ENCODE measurements at places on chromosomes 12 and 14. TPM values are rescaled to one million over a fixed set of nuclear protein-coding genes. Genes with fewer than 3 reads are reported as not detected.
A peak's percentile ranks its signal among the peaks of the same experiment; 100 is the strongest.

DNA sequence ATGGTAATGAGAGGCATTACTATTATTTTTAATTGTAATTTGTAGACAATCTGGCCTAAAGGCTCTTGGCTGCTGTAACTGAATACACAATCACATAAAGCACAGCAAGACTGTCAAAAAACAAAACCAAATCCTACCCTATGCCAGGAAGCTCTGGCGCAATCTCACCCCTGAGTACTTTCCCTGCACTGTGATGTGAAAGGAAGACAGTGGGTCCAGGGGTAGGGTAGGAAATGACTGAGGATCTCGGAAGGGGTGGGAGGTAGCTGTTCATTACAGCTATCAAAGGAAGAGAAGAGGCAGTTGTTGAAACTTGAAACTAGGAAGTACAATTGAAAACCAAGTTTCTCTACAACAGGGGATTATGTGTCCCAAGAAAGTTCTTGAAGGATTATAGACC is 202.8 kb downstream of the ANO2 start:
- H3K27ac ChIP-seq = no peak overlapping the region
- no peak for DNase-seq
- no peaks in the 10 kb centered on the region for H3K4me1 ChIP-seq
- H3K4me3 ChIP-seq = no peak overlapping the region

DNA sequence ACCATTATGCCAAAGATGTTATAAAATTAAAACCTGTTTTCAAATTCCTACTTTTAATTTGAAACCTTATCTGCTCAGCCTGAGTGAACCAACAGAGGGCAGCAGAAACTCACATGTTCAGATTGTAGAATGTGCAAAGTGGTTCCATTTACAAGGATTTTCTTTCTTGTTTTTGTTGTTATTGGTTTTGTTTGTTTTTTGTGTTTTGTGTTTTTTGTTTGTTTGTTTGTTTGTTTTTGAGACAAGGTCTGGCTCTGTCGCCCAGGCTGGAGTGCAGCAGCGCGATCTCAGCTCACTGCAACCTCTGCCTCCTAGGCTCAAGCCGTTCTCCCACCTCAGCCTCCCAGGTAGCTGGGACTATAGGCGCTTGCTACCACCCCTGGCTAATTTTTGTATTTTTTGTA is 22.8 kb upstream of the GARIN2 start:
- no peaks in the 10 kb centered on the region for H3K27me3 ChIP-seq
- no peak overlapping the region for H3K27ac ChIP-seq
- H3K4me3 ChIP-seq = no peak overlapping the region
- H3K36me3 ChIP-seq = no peaks in the 10 kb centered on the region
- no peak for DNase-seq

DNA sequence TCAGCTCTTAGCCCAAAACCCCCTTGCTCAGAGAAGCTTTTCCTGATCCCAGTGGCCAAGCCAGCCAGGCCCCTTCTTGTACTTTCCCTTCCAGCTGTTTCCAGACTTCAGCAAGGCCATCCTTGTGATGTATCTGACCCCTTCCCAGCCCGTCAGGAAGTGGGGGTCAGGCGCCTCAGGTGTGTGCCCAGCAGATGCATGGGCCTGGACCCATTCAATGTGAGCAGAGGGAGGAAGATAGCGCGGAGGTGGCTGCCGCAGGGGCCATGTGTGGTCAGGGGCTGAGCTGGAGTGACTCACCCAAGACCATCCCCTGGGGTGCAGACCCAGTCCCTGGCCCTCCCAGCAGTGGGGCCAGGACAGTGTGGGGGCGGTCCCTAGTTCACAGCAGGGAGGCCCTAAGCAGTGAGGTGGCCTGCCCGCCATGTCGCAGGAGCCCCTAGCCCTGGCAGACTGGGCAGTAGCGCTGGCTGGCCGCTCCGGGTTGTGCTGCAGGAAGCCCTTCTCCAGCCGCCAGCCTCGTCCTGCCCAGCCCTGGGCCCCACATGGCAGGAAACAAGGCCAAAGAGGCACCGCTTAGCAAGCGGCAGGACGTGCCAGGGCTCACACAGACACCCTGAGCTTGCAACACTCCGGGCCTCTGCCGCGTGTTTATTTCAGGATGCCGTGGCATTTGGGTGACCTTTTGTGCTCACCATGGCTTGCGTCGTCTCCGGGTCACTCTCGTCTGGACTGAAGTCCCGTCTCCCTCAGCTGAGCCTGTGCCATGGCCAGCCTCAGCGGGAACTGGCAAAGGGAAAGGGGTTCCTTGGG is 12.0 kb downstream of the ADSS1 start:
- H3K4me1 ChIP-seq = no peaks in the 10 kb centered on the region
- H3K27ac ChIP-seq = peak overlapping the region; percentile 51
- H3K36me3 ChIP-seq = no peaks in the 10 kb centered on the region
- H3K27me3 ChIP-seq = no peaks in the 10 kb centered on the region
- peak; percentile 56 for DNase-seq

GRCh38 chr12:132608231-132609171 is 1.9 kb downstream of the LRCOL1 start:
- H3K4me3 ChIP-seq = no peak overlapping the region
- no peaks in the 10 kb centered on the region for H3K27me3 ChIP-seq
- no peaks in the 10 kb centered on the region for H3K4me1 ChIP-seq
- no peak overlapping the region for H3K27ac ChIP-seq
- no peak for DNase-seq
- H3K36me3 ChIP-seq = no peaks in the 10 kb centered on the region

DNA sequence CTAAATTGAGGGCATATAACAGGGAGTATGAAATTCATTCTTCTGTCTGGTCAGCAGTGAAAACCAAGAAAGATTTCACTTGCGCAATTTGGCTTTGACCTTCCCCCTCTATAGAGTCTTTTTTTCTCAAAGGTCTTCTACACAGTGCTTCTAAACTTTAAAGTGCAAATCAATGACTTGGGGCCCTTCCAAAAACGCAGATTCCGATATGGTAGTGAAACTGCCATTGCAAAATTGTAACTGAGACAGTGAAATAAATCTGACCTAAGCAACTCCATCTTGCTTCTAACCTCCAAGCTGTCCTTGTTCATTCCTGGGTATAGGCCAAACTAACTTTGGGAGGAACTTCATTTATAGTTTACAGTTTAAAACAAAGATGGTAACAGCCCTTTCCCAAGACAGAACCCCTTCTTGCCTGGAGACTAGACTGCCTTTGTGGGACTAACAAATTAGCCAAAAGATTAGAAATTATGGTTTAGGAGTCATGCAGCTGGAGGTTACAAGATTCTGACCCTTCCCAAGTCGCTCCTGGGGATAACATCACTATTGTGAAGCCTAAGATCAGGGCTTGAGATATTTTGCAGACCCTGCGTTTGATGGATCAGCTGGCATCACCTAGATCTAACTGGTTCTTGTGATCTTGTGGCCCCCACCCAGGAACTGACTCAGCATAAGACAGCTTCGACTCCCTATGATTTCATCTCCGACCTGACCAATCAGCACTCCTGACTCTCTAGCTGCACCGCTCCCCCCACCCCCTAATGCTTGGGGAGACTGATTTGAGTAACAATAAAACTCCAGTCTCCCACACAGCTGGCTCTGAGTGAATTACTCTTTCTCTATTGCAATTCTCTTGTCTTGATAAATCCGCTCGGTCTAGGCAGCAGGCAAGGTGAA is 5.0 kb downstream of the SLC25A21 start:
- DNase-seq = no peak
- H3K4me1 ChIP-seq = no peaks in the 10 kb centered on the region
- H3K27ac ChIP-seq = no peak overlapping the region
- no peaks in the 10 kb centered on the region for H3K36me3 ChIP-seq

DNA sequence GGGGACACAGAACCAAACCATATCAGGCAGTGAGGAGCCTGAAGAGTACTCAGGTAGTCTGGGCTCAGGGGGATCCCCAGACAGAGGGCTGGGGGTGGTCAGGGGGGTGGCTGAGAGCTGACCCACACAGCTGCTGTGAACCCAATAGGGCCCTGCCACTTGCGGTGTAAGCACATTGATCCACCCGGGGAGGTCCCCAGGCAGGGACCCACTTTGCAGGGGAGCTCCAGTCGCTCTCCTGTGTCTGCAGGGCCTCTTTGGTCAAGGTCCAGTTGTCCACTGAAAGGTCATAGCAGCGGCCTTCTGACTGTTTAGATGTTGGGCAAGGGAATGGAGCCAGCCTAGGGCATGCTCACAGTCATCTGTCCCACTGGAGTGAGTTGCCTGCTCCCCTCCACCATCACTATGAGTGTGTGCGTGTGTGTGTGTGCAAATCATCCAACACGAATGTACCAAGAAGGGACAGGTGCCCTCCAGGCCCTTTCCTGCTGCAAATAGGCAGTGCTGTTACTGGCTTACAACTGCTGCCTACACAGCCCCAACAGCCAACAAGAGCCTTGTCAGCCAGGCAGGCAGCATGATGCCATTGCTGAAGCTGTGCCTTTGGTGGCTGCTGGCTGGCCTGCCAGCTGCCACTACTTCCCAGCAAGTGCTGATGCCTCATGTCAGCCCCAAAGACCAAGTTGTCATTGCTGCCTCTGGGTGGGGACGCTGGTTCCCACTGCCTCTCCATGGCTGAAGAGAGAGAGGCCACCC is 71.3 kb downstream of the TSPAN11 start:
- H3K36me3 ChIP-seq = no peaks in the 10 kb centered on the region
- no peak overlapping the region for H3K4me3 ChIP-seq
- H3K27me3 ChIP-seq = no peaks in the 10 kb centered on the region
- no peak overlapping the region for H3K27ac ChIP-seq
- H3K4me1 ChIP-seq = no peaks in the 10 kb centered on the region
- DNase-seq = no peak

The ASPG gene
- 0.33 TPM for total RNA-seq

The EXOC5 gene
- 40.3 TPM for total RNA-seq

The CD4 gene
- total RNA-seq = 11.0 TPM

The ITGB7 gene
- total RNA-seq = 1.1 TPM

DNA sequence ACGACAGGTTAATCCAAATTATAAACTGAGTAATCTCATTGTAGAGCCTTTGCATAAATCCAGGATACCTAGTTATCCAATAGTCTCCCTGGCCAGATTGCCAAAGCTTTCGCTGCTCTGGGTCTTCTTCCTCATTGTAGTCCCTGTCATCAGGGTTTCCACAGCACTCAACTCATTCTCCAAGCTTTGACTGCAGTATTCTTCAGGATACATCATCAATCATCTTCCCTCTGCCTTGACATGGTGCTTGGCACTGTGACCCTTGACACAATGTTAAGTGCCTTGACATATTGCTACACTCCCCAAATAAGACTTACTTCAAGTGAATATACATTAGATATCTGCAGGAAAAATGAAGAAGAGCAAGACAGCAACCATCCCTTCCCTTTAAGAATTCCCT is 60.1 kb upstream of the RESF1 start:
- no peak overlapping the region for H3K27ac ChIP-seq
- no peaks in the 10 kb centered on the region for H3K27me3 ChIP-seq
- H3K4me1 ChIP-seq = no peaks in the 10 kb centered on the region
- no peak overlapping the region for H3K4me3 ChIP-seq
- DNase-seq = no peak

- no peaks in the 10 kb centered on the region for H3K36me3 ChIP-seq
- no peak overlapping the region for H3K4me3 ChIP-seq
- no peak for DNase-seq
- no peaks in the 10 kb centered on the region for H3K27me3 ChIP-seq
Observed at GRCh38 chr12:130124605-130125244, 37.5 kb upstream of the FZD10 start.

- DNase-seq = no peak
- no peaks in the 10 kb centered on the region for H3K27me3 ChIP-seq
- no peak overlapping the region for H3K4me3 ChIP-seq
Observed at GRCh38 chr12:12922191-12922616, 29.8 kb downstream of the GPRC5D start.

- no peak for DNase-seq
- H3K4me3 ChIP-seq = no peak overlapping the region
- H3K27ac ChIP-seq = no peak overlapping the region
- H3K4me1 ChIP-seq = no peaks in the 10 kb centered on the region
Observed at GRCh38 chr12:130576371-130576816, 139.7 kb downstream of the RIMBP2 start.

The GNPTAB gene
- total RNA-seq = 59.0 TPM

- H3K27me3 ChIP-seq = no peaks in the 10 kb centered on the region
- H3K4me1 ChIP-seq = no peaks in the 10 kb centered on the region
- no peaks in the 10 kb centered on the region for H3K36me3 ChIP-seq
Observed at GRCh38 chr12:55548756-55549155, 646 bp upstream of the OR6C4 start.

DNA sequence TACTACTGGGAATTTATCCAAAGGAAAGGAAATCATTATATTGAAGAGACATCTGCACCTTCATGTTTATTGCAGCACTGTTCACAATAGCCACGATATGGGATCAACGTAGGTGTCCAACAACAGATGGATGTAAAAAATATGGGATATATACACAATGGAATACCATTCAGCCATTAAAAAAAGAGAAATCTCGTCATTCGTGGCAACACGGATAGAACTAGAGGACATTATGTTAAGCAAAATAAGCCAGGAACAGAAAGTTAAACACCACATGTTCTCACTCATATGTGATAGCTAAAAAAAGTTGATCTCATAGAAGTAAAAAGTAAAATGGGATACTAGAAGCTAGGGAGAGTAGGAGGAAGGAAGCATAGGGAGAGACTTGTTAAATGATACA is 82.9 kb upstream of the CLMN start:
- H3K4me1 ChIP-seq = no peaks in the 10 kb centered on the region
- no peaks in the 10 kb centered on the region for H3K27me3 ChIP-seq

DNA sequence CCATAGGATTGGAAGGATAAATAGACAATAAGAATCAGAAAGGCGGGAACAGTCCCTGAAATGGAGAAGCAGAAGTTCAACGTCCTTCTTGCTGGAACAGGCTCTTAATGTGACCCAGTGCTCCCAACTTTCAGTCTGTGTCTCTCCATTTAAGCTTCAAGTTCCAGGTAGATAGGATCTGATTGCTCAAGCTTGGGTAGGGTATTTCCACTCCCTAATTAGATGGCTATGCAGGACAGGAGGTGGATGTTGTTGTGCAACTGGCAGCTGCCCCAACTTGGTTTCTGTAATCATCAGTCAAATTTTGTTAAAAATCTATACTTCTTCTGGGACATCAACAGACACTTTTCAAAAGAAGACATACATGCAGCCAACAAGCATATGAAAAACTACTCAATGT is 266.2 kb downstream of the C12orf75 start:
- H3K4me3 ChIP-seq = no peak overlapping the region
- DNase-seq = no peak
- H3K4me1 ChIP-seq = no peaks in the 10 kb centered on the region
- no peak overlapping the region for H3K27ac ChIP-seq
- no peaks in the 10 kb centered on the region for H3K36me3 ChIP-seq
- no peaks in the 10 kb centered on the region for H3K27me3 ChIP-seq

The RHOJ gene
- 2.4 TPM for total RNA-seq

GRCh38 chr12:124082687-124083086 is 109.7 kb downstream of the ZNF664 start:
- no peaks in the 10 kb centered on the region for H3K36me3 ChIP-seq
- no peaks in the 10 kb centered on the region for H3K4me1 ChIP-seq
- no peak for DNase-seq
- H3K27me3 ChIP-seq = no peaks in the 10 kb centered on the region

Measured in breast epithelium (tissue), 4 donors.